ENCODE measurements at places on chromosomes 7 and 10.

DNA sequence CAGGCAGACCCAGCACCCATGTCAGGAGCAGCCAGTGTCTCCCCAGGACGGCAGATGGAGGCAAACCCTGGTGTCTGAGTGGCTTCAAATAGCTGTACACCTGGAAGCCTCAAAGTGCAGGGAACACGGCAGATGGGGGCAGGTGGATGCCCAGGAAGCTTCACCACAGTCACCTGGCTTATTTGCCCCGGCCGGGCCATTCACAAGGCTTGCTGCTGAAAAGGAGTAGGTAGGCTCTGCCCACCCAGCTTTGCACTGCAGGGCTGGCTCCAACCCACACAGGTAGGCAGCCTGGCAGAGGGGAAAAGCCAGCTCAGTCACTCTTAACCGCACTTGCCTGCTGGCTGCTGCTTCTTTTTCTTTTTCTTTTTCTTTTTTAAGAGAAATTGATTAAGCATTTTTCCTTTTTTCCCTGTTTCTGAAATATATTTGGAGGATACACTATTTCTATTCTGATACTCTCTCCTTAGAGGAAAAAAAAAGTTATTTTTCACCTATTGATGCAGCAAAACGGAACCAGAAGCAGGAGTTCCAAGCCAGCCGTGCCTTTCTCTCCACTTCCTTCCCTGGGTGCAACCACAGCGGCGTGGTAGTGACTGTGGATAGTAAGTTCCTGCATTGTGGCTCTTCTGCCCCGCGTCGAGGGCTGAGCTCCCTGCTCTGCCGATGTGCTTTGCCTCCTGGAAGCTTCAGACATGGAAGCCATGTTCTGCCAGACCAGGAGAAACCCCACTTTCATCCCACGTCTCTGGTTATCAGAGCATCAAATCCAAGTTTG, 118.3 kb downstream of the KLF6 start:
- DNase-seq = no peak

DNA sequence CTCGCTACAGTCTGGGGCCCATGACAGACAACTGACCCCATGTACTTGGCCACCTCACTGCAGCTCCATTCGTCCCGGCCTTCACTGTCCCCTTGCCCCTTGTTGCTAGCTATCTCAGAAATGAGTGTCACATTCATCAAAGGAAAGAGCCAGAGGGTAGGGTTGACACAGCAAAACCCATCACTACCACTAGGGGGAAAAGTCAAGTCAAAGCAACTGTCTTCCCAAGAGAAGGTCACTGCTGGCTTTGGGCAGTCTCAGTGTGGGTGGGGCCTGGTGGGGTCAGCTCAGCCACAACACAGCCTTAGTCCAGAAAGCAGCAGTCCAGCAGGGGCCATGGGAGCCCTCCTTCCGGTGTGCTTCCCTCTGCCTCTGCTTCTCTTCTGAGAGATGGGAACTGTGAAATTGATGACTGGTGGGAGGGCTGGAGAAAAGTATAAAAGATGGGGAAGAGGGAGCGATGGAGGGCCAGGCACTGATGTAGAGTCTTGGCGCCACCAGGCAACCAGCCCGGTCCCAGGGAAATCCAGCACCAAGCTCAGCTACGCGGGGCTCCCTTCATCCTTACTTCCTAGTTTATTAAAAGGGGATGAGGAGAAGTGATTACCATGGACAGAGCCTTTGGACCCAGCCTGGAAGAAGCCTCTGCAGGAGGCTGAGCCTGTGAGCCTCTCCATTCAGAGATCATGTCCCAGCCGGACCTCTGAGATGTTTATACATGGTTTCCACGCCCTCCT, 58.0 kb downstream of the PLXNA4 start:
- DNase-seq = no peak

DNA sequence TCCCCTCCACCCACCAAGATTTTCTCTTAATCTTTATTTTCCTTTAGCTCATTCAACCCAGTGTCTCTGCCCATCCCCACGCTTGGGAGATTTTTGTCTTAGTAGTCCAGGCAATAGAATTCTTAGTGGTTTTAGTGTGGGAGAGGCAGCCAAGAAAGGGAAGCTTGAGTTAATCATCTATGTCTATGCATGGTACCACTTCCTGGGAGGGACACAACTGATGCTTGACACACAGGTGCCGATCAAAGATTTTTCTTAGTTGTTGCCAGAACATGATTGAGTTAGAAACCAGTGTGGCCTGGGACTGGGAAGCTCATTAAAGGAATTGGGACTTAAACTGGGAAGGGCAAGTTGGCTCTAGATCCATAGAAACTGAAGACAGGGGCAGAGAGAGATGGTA, 3.1 kb downstream of the STRA8 start:
- DNase-seq = no peak

- no peak for DNase-seq
Measured at GRCh38 chr7:152366662-152367061, 69.1 kb downstream of the KMT2C start.

DNA sequence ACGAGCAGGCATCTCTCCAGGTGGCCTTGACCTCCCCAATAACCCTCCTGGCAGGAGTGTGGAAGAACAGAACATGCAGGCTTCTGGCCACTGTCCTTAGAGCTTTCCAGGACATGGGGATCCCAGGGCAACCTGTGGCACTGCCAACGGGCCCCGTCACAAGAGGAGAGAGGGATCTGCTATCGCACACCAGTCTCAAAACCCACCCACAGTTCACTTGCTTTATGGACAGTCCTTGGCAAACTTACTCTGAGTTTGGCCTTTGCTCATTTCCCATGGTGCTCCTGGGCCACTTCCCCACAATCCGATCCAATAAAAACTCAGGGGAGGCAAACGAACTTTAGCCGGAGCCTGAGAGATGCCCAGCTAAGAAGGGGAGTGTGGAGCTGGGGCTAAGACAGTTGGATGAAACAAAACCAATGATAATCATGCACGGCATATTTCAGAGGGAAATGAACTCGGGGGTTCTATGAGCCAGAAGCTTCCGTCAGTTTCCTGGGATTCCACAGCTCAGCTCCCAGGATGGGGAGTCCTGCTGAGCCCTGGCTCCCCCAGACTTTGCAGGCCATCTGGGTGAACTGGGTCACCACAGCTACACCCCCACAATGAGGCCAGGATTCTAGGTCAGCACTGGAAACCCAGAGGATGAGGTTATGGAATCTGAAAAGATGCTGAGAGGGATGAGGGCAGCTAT, 158.4 kb downstream of the NEURL1 start:
- DNase-seq = no peak

DNA sequence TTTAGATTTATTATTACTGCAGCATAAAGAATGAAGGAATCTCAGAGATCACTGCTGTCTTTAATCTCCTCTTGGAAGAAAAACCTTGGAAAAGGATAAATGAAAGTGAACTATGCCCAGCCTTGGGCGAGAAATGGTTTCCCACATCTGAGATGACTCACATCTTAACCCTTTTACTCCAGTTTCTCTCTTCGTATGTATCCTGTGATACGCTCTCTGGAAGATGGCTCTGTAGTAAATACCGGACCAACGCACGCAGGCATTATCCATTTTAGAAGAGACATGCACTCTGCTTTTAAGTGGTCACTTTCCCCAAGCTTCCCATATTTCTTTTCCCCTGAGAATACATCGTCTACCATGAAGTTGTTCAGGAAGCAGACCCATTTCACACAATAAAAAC, 207.3 kb upstream of the BMPER start:
- DNase-seq = no peak

- DNase-seq = no peak
Measured at GRCh38 chr7:75534727-75535307, 42.7 kb downstream of the SPDYE5 start.

DNA sequence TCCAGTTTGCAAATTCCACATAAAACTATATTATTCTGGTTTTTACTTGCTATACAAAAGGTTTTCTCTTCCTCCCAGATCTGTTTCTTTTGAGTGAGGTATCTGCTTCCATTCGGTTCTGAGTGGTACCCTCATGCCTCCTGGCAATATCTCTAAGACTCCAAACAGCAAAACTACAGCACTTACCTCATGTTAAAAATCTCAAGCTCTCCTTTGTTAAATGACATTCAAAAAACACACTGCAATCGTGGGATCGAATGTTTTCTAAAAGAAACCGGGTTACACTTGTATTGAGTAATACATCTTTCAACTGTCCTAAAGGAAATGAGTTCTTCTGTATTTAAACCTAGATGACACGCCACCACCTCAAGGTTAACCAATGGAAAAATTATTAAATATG, 11.1 kb downstream of the YWHAG start:
- no peak for DNase-seq

DNA sequence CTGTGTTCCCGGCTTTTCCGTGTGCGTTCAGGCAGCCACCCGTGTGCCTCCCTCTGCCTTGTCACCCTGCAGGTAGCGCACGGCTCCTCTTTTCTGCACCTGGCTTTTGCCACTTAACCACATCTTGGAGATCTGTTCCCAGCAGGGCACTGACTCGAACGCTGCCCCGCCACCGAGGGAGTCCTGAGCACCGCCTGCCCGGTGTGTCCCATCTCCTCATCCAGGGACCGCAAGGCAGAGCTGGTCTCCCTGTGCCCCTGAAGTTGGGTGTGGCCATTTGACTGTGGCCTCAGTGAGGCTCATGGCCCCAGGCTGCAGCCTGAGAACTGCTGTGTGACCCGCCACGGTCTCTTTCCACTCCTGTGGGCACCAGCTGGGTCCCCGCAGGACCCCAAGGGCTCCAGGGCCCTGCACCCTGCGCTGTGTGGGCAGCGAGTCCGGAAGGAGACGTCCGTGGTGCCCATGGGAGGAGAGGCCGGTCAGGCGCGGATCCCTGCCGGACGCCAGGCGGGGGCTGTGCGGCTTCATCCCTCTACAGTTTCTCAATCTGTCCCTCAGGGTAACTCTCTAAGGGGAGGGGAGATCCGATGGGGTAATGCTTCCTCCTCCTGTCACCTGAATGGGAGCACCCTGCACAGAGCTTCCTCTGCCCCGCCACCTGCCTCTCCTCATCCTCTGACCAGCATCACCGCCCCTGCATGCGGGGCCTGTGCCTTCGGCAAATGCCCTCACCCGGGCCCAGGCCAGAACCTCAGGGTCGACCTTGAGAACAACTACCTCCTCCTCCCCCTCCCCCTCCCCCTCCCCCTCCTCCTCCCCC, 1.8 kb upstream of the INTS1 start:
- DNase-seq = peak; percentile 51

DNA sequence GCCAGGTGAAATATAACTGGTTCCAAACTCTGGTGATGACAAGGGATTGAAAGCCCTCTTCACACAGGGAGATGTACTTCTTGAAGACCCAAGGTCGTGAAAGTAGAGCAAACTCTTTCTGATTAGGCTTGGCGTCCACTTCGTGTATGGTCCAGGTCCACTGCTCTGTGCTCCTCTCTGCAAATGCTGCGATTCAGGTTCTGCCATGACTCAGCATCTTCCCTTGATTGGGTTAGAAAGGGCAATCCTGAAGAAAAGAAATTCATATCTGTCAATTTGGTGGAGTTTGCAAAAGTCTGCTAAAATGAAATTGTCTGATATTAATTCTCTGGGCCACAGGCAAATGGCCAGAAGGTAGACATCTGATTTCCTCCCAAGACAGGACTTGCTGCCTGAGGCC, 431.4 kb downstream of the ACTR3B start:
- no peak for DNase-seq

DNA sequence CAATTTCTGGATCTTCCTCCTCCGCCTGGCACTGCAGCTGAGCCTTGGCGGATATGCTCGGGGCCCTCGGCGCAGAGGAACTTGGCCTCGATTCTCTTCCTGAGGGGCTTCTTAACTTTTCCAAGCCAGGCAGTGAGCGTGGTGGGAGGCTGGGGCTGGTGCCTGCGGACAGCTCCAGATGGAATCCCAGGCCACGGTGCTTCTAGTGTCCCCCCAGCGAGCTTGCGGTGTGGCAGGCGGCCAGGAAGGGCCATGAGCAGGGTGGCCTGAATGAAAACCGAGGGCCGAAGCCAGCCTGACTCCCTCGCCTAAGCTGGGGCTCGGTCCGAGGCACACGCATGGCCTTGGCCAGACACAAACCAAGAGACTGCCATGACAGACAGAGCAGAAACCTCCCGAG, 31.3 kb downstream of the RCC1L start:
- DNase-seq = no peak

DNA sequence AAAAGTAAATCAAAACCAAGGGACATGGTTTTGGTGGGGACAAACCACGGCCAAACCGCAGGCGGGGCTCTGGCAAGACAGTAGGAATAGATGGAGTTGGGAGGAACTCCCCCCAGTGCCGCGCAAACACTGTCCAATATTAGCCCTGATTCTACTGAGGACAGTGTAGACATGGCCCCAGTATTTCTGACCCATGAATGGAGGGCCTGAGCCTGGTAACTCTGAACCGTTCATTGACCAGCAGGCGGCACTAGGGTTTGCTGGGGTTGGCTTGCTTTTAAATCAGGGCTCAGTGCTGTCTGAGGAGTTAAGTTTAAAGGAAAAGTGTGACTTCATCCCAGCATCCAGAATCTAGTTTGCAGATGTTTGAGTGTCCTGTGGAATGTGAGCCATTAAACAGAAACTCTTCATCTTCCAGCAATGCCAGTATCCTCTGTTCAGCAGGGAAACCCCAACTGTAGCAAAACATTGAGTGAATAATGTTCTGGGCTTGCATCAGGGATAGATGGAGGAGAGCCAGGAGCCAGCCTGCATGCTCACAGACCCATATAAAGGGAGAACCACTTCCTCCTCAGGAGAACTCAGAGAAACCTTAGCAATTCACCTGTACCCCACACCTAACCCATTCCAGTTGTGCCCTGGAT, 147.4 kb upstream of the PRSS58 start:
- DNase-seq = no peak

DNA sequence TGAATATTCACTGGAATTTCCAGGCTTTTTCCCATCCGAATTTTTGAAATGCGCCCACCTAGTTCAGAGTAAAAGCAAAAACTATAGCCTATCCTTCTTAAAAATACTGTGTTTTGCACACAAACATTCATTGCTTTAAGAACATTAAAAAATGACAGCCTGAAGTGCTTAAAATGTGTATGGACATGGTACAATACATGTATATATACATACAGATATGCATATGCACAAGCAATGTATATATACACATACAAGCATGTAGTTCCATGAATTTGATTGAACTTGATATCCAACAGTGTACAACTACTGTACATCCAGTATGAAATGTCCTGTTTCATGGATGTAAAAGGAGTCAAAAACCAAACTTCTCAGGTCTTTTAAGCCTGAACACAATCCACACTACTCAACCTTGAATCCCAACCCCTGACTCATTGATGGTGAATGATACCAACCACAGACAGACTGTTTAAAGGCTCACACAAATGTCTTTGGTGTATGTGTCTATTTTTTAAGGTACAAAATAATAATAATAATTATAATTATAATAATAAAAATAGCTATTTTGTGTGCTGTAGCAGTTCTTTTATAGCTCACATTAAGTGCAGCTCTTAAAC, 14.8 kb downstream of the INHBA start:
- no peak for DNase-seq

DNA sequence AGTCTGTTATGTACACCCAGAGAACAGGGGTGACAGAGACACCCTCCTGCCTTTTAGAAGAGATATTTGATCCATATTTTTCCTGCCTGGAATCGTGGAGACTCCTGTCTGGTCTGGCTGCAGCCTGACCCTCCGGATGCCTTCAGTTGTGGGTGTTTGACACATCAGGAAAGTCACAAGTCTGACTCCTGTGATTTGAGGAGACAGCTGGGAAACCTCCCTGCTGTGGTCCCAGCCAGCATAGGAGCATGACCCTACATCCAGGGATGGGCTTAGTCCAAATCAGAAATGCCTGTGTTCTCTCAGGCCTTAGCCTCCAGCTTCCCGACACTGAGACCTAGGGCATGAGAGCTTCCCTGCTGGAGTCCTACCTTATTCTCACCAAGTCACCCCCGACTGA, 43.4 kb downstream of the GOT1 start:
- DNase-seq = no peak

- no peak for DNase-seq
Measured at GRCh38 chr10:102629661-102630614, 14.3 kb upstream of the TRIM8 start.

- DNase-seq = no peak
Measured at GRCh38 chr7:157513682-157514081, 176.9 kb downstream of the DNAJB6 start.
